Left kidney (tissue), 8 donors: ENCODE measurements at places on chromosomes 7 and 10.
A peak's percentile ranks its signal among the peaks of the same experiment; 100 is the strongest.

DNA sequence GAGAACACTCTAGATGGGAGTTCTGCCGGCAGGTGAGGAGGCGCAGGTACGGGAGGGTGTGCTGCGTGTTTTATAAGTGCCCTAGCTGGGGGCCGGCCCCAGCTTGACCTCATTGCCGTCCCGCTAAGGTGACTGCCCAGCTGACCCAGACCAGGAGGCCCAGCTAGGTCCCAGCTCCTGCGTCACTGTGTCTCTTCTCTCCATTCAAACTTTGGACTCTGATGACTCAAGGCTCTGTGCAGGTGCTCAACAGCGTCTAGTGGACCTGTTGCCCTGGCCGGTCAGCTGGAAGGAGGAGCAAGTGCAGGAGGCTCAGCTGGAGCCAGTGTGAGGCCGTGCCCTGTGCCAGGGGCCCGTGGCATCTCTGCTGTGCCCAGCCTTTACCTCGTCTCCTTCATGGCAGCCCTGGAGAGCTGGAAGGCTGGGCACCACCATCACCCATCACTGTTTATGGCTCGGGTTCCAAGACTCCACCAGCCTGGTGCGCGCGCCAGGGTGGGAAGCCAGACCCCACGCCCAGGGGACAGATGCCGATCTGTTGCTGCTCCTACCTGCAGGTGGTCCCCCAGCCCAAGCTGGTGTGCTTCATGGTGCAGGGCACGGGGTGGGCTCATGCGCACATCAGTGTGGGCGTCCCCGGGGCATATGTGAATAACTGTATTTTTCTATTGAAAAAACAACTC, 14.6 kb downstream of the LHPP start:
- no peak for DNase-seq

DNA sequence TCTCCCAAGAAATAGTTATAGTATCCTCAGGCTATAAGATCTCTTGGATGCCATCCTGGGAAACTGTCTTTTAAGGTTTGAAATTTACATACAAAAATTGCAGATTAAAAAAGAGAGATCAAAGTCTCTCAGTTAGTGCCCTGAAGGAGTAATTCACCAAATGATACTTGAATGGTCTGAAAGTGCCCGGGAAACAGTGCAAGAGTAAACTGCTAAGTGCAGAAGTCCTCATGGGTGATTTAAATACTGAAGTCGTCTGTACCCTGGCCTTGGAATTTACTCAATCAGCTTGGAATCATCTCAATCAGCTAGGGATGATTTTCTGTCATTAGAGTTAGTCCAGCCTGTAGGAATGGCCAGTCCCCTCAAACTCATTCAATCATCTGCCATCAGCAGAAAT, 155.3 kb downstream of the GLI3 start:
- DNase-seq = no peak

DNA sequence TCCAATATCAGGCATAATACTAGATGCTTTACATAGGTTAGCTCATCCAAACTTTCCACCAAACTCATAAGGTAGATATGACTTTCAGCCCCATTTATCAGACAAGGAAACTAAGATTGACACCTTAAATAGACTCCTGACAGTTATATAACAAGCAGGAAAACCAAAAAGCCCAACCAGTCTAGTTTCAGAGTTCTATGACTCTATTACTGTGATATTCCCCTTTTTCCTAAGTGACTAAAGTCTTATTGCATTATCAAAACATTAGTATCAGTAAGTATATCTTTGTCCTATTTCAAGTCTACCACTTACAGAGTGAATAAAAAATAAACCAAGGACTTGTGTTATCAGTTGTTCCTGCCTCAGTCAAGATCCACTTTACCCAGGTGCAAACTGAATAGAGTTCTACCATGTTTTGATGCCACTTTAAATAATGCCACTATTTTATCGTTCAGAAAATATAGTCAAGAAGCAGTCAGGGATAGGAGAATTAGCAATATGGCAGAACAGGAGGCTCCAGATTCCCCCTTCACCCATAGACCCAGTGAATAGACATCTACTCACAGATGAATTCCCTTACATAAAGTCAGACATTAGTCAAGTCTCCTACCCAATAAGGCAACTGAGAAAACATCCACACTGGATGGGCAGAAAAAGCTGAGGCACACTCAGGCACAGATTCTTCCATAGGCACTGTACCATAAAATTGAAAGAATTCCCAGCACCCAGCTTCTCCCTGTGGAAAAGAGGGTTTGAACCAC, 74.1 kb downstream of the CRPPA start:
- no peak for DNase-seq

GRCh38 chr7:88396295-88396947, 89.7 kb upstream of the STEAP4 start:
- no peak for DNase-seq

- DNase-seq = no peak
Observed at GRCh38 chr10:12808014-12808613, 193.4 kb downstream of the CCDC3 start.

GRCh38 chr7:5423306-5423975, at the start of gene TNRC18:
Gene TNRC18, minus strand, starts transcription at chr7:5423834. Its CDS starts 2,588 bp downstream, at chr7:5421246.
- DNase-seq = no peak

- DNase-seq = peak; percentile 59
Observed at GRCh38 chr10:119933179-119933578, 40.6 kb downstream of the SEC23IP start.

GRCh38 chr10:86401588-86402282, 35.1 kb upstream of the GRID1 start:
- no peak for DNase-seq

GRCh38 chr10:50397312-50398140, 146.2 kb upstream of the ASAH2 start:
- no peak for DNase-seq

DNA sequence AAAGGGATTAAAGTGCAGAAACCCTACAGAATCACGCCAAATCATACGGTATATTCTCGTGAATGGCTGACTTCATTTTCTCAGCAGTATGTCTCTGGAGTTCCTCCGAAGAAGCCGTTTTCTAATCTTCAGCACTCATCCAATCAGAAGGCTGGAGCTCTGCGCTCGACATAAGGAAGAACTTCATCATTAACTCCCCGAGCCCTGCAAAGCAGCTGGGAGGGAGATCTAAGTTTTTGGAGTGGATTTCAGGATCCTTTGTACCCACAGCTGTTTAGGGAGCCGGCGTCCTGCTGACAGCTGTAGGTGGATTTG, 40.7 kb upstream of the SDK1 start:
- no peak for DNase-seq

DNA sequence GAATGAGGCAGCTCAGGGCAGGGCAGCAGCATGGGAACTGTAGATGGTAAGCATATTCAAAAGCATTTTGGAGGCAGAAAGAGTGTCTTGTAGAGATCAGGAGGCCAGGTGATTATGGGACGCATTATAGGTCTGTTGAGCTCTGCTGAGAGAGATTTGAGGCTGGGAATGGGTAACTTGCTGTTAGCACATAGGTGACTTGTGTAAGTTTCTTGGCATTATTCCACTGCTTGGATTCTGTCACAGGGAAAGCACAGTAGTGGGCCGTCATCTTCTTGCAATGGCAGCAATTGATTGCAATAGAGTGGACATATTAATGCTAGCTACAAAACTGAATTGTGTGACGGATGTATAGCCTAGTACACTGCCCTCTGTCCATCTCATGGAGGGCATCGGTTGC, 434.3 kb upstream of the IGFBP3 start:
- no peak for DNase-seq

- no peak for DNase-seq
Observed at GRCh38 chr10:71804077-71804476, 30.8 kb upstream of the VSIR start.

DNA sequence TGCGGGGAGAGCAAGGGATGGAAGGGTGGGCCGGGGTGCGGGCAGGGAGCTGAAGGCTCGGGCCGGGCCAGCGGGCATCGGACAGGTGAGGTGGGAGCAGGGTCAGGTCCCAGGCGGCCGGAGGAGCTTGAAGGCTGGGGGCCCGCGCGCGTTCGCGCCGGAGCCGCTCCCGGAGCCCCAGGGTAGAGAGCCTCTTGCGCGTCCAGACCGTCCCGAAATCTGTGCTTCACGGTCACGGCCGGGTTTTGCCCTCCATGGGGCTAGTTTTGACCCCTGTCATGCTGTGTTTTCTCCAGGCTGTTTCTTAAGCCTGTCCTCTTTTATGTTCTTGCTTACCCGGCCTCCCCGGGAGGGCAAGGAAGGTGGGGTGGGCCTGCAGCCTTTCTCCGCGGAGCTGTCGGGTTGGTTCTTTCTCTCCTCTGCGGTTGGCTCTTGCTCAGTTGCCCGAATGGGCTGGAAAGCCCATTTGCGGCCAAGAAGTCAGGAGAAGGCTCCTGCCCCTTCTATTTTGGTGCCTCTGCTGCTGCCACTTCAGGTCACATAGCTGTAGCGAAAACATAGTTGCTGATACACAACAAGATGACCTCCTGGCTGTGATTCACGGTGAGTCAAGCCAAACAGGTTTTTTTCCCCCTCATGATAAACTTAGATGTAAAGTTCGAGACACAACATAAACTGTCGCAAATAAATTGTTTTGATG, 650 bp downstream of the UBE2D1 start:
- DNase-seq = peak; percentile 18

- no peak for DNase-seq
Observed at GRCh38 chr10:88232029-88232895, 350.9 kb downstream of the RNLS start.

GRCh38 chr10:79932307-79932706, 16.6 kb downstream of the SFTPD start:
- no peak for DNase-seq

- no peak for DNase-seq
Observed at GRCh38 chr7:104434129-104434528, 105.7 kb downstream of the LHFPL3 start.

- no peak for DNase-seq
Observed at GRCh38 chr7:66267249-66267648, 62.1 kb downstream of the TPST1 start.

GRCh38 chr7:44280993-44281721, 44.2 kb downstream of the CAMK2B start:
- DNase-seq = no peak

DNA sequence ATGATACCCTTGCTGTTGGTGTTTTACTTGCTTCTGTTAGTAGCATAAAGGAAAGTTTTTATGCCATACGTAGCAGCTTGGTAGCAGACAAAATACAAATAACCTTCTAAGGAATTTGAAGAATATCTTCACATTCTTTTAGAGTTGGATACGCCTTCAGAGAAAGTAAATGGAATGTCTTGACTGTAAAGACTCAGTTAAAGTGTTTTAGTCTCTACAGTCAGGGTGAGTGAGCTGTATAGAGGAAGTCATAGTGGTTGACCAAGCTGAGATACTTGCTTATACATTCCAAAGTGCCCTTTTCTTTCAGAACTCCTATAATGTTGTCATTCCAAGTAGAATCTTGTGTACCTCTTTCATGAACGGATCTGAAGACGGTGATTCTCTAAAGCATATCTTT, 37.7 kb downstream of the RABGEF1 start:
- DNase-seq = no peak

DNA sequence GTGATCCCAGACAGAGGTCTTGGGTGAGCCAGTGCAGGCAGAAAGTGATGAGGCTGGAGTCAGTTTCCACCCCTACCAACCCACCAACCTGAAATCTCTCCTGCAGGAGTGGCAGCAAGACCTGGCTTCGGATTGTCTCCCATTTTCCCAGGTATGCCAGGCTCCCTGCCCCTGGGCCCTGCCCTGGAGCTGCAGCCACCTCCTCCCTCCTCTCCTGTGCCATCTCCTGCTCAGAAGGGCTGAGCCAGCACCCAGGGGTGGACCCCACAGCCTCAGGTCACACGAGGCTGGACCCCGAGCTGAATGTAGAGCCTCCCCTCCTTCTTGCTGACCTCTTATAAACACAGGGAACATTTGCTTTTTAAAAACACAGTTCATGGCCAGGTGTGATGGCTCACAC, 17.0 kb upstream of the LIMK1 start:
- no peak for DNase-seq

- no peak for DNase-seq
Observed at GRCh38 chr10:74883428-74883827, 57.0 kb downstream of the KAT6B start.

- DNase-seq = no peak
Observed at GRCh38 chr10:90856964-90857634, 740 bp downstream of the HTR7 start.

GRCh38 chr10:103291588-103291987, 14.7 kb downstream of the INA start:
- no peak for DNase-seq

DNA sequence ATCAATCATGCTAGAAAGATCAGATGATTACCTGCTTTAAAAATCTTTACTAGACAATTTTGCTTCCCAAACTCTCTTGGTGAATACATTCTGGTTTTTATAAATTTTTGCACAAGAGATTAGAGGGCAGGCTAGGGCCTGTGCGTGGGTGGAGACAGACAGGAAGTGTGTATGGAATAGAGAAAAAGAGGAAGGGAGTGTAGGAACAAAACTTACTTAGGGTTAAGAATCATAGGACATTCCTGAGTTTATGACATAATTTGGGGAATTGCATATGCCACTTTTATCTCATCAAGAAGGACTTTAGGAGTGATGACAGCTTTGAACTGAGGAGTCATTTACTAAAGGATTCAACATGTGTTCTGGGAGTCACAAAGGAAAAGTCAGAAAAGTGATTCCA, 31.3 kb downstream of the LAMB1 start:
- DNase-seq = no peak

GRCh38 chr10:100928039-100928438, 15.3 kb downstream of the SLF2 start:
- DNase-seq = no peak

- no peak for DNase-seq
Observed at GRCh38 chr10:31883397-31883796, 45.2 kb downstream of the ARHGAP12 start.

DNA sequence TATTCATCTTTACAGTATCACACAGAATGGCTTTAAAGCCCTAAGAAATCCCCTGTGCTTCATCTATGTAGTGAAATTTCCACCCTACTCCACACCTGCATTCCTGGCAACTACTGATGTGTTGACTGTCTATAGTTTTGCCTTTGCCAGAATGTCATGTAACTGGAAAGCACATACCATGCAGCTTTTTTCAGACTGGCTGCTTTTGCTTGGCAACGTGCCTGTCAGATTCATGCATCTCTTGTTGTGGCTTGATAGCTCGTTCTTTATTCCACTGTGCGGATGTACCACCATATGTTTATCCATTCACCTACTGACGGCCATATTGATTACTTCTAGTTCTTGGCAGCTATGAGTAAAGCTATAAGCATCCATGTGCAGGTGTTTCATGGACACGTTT, 30.6 kb downstream of the RBM17 start:
- no peak for DNase-seq

DNA sequence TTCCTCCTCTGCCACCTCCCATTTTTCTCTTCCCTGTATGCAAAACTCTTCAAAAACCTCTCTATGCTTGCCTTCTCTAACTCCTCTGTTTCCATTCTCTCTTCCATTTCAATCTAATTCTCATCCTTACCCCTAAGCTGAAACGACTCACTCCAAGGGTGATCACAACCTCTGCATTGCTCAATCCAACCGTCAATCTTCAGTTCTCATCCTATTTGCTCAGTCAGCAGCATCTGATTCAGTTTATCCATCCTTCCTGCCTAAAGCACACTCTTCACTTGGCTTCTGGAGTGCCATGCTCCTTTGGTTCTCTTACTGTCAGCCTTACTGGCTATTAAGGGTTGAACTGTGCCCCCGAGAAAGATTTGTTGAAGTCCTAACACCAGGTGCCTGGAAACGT, 163.5 kb upstream of the NEBL start:
- DNase-seq = no peak
